ENCODE measurements at places on chromosomes 16 and 17.

DNA sequence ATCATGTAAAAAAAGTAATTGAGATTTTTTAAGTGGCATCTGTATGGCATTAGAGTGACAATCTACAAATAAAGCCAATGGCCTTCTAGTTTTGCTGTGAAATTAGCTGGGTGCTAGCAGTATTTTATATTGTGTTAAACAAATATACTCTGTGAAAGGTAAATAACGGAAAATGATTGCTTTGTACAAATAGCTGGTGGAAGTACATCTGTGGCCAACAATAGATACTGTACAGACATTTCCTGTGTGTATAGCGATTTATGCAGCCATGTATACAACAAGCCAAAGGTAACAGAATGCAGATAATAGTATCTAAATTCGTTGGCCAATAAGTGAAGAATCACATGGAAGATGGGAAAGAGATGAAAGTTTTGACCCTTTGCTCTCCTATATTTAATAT is 26.6 kb downstream of the IQCK start:
- DNase-seq: no peak

GRCh38 chr17:43645765-43646481 is 15.8 kb downstream of the MEOX1 start:
- no peak for DNase-seq

DNA sequence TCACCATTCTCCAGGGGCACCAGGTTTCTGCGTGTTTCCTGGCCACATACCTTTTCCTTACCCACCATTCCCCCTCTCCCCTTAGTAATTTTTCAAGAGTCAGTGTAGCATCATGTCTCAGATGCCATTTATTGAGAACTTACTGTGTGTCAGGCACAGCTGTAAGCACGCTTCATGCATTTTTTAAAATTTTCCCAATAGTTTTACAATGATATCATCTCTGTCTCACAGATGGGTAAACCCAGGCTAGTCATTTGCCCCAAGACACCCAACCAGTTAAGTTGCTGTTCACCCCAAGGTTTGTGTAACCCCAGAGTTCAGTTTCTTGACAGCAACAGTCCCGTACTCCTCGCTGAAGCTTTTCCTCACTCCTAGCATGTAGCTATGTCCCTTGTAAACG is 56.4 kb upstream of the IRX3 start:
- no peak for DNase-seq

GRCh38 chr17:19720210-19720475 is 3.8 kb upstream of the SLC47A2 start:
- no peak for DNase-seq

- peak; percentile 16 for DNase-seq
Observed at GRCh38 chr17:63622574-63623390, 565 bp downstream of the MAP3K3 start.

DNA sequence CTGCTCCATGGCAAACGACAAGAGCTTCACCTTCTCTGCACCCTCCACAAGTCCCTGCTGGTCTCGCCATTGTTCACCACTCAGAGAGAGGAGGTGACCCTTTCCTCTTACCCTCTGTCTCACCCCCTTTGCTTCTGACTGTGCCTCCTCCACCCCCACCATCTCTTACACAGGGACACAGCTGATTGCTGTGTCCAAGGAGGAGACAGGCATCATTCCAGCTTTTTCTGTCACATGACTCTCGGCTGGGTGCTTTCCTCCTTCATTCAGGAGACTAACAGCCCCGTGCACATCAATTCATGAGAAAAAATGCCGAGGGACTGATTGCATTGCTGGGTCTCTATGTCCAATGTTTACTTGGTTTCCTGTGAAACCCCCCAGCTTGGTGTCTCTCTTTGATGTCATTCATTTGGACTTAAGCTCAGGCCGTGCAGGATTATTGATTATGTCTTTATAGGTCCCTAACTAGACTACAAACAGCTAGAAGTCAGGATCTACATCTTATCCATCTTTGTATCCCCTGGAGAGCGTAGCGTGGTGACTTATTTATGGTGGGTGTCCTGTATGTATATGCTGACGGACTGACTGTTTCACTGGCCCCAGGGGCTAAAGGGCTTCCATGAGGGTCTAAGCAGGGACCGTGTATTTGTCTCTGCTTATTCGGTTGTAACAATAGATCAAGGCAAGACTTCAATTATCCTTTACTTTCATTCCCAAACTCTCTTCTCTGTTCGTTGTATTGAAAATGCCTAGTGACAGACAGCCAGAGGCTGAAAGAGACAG is 82.2 kb upstream of the CDH13 start:
- DNase-seq: no peak

GRCh38 chr17:11720816-11721215 is 122.5 kb downstream of the DNAH9 start:
- no peak for DNase-seq

- DNase-seq: no peak
Observed at GRCh38 chr17:66461343-66461995, 159.1 kb downstream of the PRKCA start.

DNA sequence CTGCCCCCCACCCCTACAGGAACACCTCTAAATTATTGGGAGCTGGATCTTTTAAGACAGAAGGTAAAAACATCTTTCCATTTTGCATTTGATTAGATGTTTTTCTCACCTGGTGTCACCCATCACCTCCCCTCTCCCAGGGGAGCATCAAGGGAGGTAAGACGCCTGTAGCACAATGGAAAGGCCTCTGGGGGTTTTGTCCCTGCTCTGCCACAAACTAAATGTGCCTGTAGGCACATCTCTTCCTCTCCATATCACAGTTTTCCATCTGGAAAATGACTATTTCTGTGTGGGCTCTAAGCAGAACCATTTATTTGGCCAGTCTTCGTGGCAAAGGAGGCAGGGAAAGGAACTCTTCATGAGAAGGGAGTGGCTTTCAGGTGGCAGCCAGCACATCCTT is 76.6 kb downstream of the GNAO1 start:
- DNase-seq: no peak

All from renal cortical epithelial cell (primary cell).